GF-D8 (cell line): ENCODE measurements at places on chromosomes 3 and 15.

GRCh38 chr3:169634618-169635236, 28.8 kb downstream of the MECOM start:
- DNase-seq, result no peak

DNA sequence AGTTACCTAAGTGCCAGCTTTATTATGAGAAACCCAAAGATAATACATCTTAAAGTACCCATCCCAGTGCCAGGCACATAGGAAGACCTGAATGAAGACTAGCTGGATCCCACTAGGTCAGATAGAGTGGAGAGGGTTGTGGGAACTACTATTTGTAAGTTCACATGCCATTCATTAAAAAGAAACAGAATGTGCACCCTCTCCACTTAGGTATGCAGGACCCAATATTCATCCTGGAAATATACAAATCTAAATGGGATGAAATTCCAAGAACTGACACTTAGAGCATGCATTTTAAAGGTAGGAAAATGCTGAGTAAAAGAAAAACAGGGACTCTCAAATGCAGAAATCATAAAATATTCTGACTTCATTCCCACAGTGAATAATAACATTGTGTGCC, 14.3 kb downstream of the EOGT start:
- no peak for DNase-seq

GRCh38 chr3:34582055-34582454, 783.6 kb downstream of the PDCD6IP start:
- DNase-seq, result no peak

- no peak for DNase-seq
These were observed 151.0 kb downstream of the MBNL1 start for GRCh38 chr3:152419748-152420147.

GRCh38 chr3:22922317-22922716, 280.8 kb upstream of the UBE2E2 start:
- no peak for DNase-seq

GRCh38 chr3:15948388-15948787, 150.6 kb upstream of the ANKRD28 start:
- no peak for DNase-seq

- no peak for DNase-seq
These were observed 2.7 kb downstream of the ABHD14A start for GRCh38 chr3:51977446-51978142.

DNA sequence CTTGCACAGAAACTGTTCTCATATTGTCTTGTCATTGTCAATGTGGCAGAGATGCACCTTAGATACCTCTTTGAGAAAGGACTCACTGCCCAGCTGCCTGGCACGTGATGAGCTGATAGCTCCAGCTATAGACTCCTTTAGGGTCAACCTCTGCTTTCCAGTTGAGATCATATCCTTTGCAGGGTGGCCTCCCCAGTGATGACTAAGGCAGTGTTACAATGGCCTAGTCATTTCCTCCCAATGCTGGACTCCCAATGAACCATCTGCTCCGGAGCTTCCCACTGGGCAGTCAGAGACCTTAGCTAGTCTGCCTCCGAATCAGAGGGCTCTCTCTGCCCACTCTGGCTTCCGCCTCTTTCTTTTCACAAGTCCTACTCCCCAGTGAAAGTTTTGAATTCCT, 79.5 kb downstream of the CHRD start:
- no peak for DNase-seq
